Lower leg skin (tissue), 4 donors: ENCODE measurements at places on chromosomes 4 and X. TPM values are rescaled to one million over a fixed set of nuclear protein-coding genes. Genes with fewer than 3 reads are reported as not detected.
A peak's percentile ranks its signal among the peaks of the same experiment; 100 is the strongest.

SLIT2 gene
- total RNA-seq: 4.2 TPM

RHOH gene
- total RNA-seq: 1.5 TPM

MND1 gene
- total RNA-seq: 0.49 TPM

MYL5 gene
- 7.2 TPM for total RNA-seq

NIPAL1 gene
- 40.2 TPM for total RNA-seq

RASL11B gene
- 0.80 TPM for total RNA-seq

RIPPLY1 gene
- not detected for total RNA-seq

DMRTC1 gene
- not detected for total RNA-seq

TMSB15C gene
- 0.80 TPM for total RNA-seq

TMEM154 gene
- total RNA-seq: 94.8 TPM

WDR44 gene
- 9.9 TPM for total RNA-seq

DNA sequence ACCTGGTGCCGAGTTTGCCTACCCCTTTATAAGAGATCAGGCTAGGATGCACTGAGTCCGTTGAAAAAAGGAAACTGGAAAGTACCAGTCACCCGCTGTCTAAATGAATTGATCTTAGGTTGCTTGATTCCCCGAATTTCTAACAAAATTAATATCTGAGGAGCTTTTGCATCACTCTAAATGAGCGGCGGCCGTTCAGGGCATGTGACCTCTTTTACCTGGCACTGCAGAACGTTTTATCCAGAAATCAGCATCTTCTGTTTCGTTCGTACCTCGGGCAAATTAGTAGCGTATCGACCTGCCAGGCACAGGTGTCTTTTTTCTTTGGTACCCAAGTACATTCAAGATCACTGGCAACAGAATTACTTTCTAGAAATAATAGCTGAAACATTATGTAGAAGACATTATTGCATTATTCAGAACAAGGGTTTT, 876 bp downstream of the KLHL2 start:
- DNase-seq: no peak

DNA sequence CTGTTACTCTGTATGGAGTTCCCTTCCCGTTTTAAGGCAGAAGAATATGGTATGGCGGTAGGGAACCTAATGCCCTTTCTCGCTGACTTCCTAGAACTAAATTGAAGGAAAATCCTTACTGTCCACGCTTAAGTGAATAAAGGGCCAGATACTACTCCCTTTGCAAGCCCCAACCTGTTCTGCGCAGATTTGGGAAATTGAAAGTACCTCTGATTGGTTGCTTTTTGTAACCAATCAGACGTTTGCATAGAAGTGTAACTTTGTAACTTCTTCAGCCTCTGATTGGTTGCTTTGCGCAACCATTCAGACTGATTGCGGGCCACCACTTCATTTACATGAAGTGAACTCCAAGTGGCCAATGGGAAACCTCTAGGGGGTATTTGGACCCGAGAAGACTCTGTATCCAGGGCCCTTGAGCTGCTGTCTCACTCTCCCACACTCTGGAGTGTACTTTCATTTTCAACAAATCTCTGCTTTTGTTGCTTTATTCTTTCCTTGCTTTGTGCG, 1.2 kb upstream of the TMEM33 start:
- no peak for DNase-seq

GRCh38 chrX:130669233-130669632, 233.8 kb downstream of the ENOX2 start:
- DNase-seq: no peak

GRCh38 chrX:47540754-47541538, 20.1 kb upstream of the ARAF start:
- peak; percentile 75 for DNase-seq

DNA sequence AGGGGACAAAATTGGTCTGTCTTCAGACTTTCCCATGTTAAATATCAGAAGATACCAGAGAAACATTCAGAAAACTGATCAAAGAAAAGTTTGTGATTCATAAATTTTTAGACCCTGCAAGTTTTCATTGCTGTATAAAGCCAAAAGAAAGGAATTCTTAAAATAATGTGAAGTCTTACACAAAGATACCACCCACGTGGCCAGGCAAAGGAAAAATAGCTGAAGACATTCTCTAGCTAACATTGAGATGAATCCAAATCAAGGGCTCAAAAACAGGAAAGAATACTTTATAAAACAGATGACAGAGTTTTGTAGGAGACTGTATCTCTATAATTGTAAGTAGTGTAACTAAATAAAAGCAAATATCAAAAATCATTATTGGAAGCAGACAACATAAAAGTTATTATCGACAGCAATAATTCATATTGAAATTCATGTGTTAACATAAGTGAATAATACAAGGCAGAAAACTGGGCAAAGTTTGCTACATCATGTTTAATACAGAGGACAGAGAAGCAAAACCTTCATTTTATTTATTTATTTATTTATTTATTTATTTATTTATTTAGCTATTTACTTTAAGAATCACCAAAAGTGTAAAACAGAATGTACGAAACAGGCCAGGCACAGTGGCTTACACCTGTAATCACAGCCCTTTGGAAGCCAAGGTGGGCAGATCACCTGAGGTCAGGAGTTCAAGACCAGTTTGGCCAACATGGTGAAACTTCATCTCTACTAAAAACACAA, 204.6 kb upstream of the SLIT2 start:
- DNase-seq: no peak

DNA sequence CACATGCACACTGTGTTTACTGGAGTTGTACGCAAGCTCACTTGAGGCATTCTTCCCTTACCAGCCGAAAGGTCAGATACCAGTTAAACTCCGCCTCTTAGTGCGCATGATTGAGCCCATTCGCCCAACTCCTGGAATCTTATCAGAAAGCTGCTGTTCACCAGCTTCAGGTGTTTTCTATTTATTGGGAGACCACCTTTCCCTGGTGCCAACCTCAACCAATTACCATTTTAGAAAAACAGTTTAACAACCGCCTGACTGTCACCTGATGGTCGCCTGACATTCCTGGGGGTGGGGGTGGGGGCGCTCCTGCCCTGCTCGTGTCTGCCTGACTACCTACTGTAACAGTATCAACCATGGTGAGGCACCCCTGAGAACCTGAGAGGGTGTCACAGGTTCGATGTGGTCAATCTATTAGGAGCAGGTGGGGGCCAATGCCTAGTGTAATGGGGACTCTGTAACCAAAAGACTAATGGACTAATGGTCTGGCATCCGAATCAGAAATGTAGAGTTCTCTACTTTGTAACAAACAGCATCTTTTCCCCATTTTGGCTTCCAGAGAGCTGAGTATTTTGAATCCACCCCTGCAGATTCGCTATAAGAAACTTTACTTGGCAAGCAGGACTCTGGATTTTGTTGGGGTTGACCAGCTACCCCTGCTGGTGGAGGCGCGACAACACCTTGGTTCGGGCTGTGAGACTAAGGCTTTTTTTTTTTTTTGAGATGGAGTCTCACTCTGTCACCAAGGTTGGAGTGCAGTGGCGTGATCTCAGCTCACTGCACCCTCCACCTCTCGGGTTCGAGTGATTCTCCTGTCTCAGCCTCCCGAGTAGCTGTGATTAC, 58.2 kb upstream of the ZNF157 start:
- no peak for DNase-seq

DNA sequence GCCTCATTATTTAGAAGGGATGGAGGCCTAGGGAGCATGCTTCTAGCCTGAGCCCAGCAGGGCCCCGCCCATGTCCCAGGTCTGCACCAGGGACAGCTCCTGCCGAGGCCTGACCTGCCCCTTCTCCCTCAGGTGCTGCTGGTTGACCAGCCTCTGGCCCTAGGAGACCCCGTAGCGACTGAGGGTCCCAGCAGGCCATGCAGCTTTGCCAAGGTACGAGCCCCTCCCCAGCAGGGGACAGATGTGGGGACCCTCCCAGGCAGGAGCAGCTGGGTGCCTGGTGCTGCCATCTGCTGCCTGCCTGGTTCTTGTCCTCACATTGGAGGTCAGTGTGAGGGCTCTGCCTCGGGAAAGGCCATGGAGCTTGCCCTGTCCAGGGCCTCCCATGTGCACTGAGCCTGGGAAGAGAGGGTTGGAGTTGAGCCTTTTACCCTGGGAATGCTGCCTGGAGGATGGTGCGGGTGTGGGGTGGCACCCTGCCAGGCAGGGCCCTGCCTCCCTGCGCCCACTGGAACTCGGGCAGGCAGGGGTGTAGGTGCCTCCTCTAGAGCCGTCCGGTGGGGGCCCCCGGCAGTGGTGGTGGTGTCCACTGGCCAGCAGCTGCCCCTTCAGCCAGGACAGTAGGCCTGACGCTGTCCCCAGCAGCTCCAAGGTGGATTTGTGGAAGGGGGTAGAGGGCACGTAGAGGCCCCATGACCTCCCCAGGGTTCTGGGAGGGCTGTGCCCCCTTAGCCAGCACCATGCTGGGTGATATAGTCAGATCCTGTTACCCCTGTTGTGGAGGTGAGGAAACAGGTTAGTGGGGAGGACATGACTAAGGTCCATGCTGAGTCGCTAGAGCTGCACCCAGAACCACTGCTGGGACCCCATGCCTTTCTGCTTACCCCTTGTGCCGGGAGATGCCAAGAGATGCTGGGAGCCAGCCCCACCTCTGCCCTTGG, 2.2 kb upstream of the MSANTD1 start:
- DNase-seq: no peak

DNA sequence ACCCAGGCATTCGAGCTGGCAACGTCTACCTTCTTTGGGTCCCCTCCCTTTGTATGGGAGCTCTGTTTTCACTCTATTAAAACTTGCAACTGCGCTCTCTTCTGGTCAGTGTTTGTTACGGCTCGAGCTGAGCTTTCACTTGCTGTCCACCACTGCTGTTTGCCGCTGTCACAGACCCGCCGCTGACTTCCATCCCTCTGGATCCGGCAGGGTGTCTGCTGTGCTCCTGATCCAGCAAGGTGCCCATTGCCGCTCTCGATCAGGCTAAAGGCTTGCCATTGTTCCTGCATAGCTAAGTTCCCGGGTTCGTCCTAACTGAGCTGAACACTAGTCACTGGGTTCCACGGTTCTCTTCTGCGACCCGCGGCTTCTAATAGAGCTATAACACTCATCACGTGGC, 183.5 kb upstream of the GALNTL6 start:
- no peak for DNase-seq

- no peak for DNase-seq
Observed at GRCh38 chr4:8147231-8147970, 11.2 kb downstream of the ABLIM2 start.

- peak; percentile 86 for DNase-seq
Observed at GRCh38 chr4:140755774-140756318, 339 bp downstream of the TBC1D9 start.

- no peak for DNase-seq
Observed at GRCh38 chr4:40000711-40001110, 23.0 kb upstream of the PDS5A start.

- DNase-seq: no peak
Observed at GRCh38 chrX:153642051-153642654, 4.8 kb upstream of the DUSP9 start.

DNA sequence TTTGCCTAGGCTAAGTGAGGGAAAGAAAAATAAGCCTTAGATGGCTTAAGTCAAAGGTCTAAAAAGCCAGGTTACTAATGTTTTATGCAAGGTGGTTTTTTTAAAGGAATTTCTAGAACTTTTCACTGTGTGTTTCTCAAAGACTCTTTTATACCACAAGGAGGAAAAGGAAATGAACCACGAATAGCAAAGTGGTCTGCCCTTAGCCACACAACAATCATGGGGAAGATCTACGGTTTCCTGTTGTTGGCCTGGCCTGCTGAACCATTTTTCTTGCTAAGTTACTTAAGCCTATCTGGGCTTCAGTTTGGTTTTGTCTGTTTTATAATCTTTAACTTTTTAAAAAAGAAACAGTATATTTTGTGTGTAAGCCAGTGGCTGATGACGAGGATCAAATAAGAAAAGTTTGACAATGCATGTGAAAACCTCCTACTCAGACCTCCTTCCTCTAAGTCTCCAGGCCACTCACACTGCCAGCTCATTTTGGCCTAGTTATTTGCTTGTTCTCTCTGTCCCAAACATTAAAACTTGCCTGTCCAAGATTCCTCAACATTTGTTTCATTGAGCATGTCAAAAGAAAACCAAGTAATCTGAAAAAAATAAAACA, 56.7 kb upstream of the COL25A1 start:
- no peak for DNase-seq

DNA sequence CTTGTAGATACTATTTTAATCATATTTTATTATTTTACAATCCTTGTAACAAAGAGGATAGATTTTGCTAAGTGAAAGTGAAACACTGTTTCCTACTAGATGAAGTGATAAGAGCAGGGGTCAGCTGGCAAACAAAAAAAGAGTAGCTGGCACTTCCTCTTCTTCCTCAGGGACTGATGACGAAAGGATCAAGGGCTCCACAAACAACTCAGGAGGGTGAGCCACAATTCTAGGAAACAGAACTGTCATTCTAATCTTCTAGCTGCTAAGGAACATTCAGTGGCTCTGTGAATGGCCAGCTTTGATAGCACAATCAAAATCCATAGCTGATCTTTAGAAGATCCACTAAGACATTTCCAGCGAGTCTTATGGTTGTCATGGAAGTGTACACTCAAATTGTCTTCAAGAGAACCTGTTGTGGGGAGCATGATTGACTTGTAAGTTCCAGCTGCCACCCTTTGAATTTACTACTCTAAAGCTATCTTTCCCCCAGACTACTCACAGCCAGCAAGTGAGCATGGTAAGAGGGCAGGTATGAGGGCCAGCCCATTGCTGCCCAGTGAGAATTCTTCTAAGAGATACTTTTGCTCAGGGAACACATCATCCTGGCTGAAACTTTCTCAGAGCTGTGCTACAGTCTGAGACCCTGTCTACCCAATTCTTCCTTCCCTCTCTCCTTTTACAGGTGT, 275.7 kb upstream of the RASGEF1B start:
- DNase-seq: no peak

DNA sequence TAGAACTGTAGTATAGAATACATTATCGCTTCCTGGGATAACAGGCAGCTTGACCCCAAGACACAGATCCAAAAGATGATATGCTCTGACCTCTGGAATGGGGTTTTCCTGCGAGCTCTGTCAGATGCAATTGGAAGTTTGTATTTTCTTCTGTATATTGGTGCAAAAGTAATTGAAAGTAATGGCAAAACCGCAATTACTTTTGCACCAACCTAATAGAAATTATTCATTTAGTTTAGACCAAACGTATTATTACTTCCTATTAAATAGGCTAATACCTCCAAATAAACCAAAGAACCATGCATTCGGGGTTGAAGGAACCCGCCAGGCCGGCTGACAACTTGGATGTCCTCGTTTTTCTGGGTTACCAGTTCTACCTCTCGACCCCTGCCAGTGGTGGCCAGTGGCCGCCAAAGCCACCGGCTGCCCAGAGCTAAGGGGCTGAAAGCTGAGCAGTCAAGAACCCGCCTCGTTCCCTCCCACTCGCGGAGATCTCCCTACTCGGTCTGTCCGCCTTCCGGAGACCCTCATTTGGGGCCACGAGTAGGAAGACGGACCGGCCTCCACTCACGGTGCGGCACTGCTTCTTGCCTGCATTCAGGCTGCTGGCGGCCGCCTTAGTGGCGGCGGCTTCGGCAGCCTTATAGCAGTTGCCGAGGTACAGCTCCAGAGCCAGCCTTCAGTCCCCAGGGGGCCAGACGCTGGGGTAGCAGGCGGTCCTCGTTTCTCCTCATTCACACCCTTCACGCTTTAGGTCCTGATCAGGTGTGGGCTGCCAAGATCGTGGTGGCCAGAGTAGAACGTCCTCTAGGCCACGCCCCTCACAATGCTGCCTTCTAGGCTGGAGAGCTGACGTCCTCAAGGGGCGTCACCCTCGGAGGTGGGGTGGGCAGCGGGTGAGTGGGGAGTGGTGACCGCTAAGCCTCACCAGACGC, 121.9 kb downstream of the RBMX2 start:
- DNase-seq: no peak
